ENCODE measurements at places on chromosomes 2 and 18. TPM values are rescaled to one million over a fixed set of nuclear protein-coding genes. Genes with fewer than 3 reads are reported as not detected.

The AKAIN1 gene
- not detected for total RNA-seq

The MARCHF4 gene
- total RNA-seq, result 0.08 TPM

The STPG4 gene
- not detected for total RNA-seq

The PROKR1 gene
- not detected for total RNA-seq

The SMIM21 gene
- total RNA-seq, result not detected

The UGT1A5 gene
- total RNA-seq, result not detected

The COL3A1 gene
- 98.5 TPM for total RNA-seq

DNA sequence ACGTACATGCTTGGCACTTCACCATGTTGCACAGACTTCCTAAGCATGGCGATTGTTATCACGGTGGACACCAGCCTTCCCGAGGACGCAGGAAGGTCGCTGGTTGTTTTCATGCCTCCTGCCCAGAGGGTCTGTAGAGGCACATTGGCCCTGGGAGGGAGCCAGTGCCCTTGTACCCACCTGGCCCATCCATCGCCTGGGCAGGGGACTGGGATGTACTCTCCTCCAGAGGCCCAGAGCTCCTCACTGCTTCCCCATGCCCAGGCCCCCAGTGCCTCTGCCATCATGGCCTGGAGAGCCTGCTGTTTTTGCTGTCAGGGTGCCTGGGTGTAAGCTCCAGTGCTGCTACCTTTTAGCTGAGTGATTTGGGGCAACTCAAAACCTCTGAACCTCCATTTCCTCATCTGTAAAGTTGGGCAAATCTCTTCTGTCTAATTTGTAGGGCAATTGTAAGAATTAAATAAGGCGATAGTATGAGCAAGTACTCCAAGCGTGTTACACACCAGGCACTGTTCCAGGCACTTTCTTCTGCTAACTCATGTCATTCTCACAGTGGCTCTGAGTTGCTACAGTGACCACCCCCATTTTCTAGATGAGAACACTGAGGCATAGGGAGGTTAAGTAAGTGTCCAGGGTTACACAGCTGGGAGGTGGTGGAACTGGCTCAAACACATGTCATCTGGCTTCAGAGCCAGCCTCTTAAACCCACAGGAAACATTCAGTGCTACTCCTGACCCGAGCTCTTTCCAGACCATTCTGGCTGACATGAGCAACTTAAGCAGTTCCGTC, 45.3 kb downstream of the GREB1 start:
- no peaks in the 10 kb centered on the region for H3K36me3 ChIP-seq
- H3K27ac ChIP-seq, result no peak overlapping the region
- H3K4me3 ChIP-seq, result no peak overlapping the region
- peaks cover 11% of the 10 kb centered on the region for H3K4me1 ChIP-seq
- no peaks in the 10 kb centered on the region for H3K27me3 ChIP-seq

- no peaks in the 10 kb centered on the region for H3K27me3 ChIP-seq
- DNase-seq, result no peak
- H3K27ac ChIP-seq, result no peak overlapping the region
- H3K4me1 ChIP-seq, result peaks cover 4% of the 10 kb centered on the region
Measured at GRCh38 chr2:98434492-98434891, 10.2 kb upstream of the INPP4A start.

GRCh38 chr18:37124516-37124915, 295.6 kb downstream of the KIAA1328 start:
- H3K27me3 ChIP-seq, result no peaks in the 10 kb centered on the region
- no peak for DNase-seq
- no peaks in the 10 kb centered on the region for H3K36me3 ChIP-seq
- no peak overlapping the region for H3K27ac ChIP-seq

DNA sequence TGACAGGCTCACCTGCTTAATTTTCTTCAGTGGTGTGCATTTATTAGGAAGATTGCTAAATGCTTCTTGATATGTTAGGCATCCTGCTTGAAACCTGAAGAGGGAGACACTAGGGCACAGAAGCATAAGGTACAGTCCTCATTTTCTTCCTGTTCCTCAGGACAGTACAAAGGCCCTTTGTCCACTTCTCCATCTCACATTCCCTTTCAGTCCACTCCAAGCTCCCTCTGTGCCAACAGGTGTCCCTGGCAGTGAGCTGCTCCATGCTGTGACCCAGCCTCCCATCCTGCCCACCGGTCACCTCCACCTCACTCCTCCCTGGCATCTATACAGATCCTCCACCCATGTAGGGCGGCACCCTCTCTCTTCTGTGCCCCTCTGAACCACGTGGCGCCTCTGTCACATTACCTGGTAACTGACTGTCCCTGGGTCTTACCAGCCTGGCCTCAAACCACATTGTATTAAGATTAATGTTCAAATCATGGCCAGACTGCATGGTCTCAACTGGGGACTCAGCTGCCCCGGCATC, 162.8 kb downstream of the VAPA start:
- H3K27me3 ChIP-seq, result no peaks in the 10 kb centered on the region
- no peak overlapping the region for H3K27ac ChIP-seq
- H3K4me1 ChIP-seq, result peaks cover 4% of the 10 kb centered on the region
- no peak for DNase-seq

- H3K4me3 ChIP-seq, result no peak overlapping the region
- no peak overlapping the region for H3K27ac ChIP-seq
- H3K4me1 ChIP-seq, result no peaks in the 10 kb centered on the region
- no peak for DNase-seq
- H3K36me3 ChIP-seq, result peaks cover 48% of the 10 kb centered on the region
- H3K27me3 ChIP-seq, result no peaks in the 10 kb centered on the region
Measured at GRCh38 chr2:31901900-31902299, 108.9 kb downstream of the MEMO1 start.

GRCh38 chr2:39851651-39852110, 72.6 kb upstream of the THUMPD2 start:
- no peaks in the 10 kb centered on the region for H3K36me3 ChIP-seq
- no peak overlapping the region for H3K4me3 ChIP-seq
- peaks cover 9% of the 10 kb centered on the region for H3K4me1 ChIP-seq
- H3K27me3 ChIP-seq, result no peaks in the 10 kb centered on the region
- no peak for DNase-seq

GRCh38 chr2:8438476-8438875, 243.4 kb upstream of the ID2 start:
- H3K4me3 ChIP-seq, result no peak overlapping the region
- H3K27me3 ChIP-seq, result no peaks in the 10 kb centered on the region
- H3K4me1 ChIP-seq, result peaks cover 28% of the 10 kb centered on the region
- no peak for DNase-seq
- H3K27ac ChIP-seq, result peak overlapping the region; percentile 62

DNA sequence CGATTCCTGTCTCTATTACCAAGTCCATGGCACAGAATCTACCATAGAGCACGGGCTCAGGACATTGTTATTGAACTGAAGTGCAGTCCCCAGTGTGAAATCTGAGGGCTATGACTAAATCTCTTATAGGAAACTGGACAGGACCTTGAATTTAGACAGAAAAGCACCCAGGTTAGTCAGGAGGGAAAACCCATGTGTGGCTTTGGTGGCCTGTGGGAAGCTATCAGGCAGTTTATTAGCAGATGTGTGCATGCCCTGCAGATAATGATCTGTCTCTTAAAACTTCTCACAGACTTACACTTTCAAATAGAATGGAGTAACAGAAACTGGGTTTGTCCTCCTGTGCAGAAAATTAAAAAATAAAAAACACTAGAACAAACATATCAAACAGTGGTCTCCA, 610.0 kb upstream of the RAB6C start:
- no peak overlapping the region for H3K4me3 ChIP-seq
- H3K27me3 ChIP-seq, result peaks cover 9% of the 10 kb centered on the region
- H3K27ac ChIP-seq, result no peak overlapping the region
- DNase-seq, result no peak

DNA sequence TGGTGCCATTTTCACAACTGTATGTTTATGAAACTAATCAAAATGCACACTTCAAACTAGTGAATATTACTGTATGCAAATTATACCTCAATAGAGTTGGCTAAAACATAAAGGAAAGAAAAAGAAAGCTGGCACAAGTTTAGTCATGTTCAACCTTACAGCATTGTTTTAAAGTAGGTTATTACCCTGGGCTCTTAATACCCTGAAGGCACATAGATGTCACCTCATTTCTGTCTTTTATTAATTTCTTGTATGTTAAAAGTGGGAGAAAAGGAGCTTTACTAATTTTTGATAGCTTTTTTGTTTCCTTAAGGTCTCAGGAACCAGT, 32.7 kb downstream of the TMEM131 start:
- H3K36me3 ChIP-seq, result no peaks in the 10 kb centered on the region
- H3K4me1 ChIP-seq, result peaks cover 67% of the 10 kb centered on the region
- no peaks in the 10 kb centered on the region for H3K27me3 ChIP-seq
- H3K4me3 ChIP-seq, result no peak overlapping the region
- no peak overlapping the region for H3K27ac ChIP-seq
- DNase-seq, result no peak

GRCh38 chr2:191979221-191979730, 132.4 kb upstream of the CAVIN2 start:
- no peak overlapping the region for H3K4me3 ChIP-seq
- no peak for DNase-seq
- no peaks in the 10 kb centered on the region for H3K36me3 ChIP-seq
- H3K27ac ChIP-seq, result no peak overlapping the region

- no peak overlapping the region for H3K4me3 ChIP-seq
- H3K27me3 ChIP-seq, result no peaks in the 10 kb centered on the region
- no peaks in the 10 kb centered on the region for H3K36me3 ChIP-seq
- no peak for DNase-seq
- no peak overlapping the region for H3K27ac ChIP-seq
Measured at GRCh38 chr18:56910967-56911366, 235.9 kb upstream of the BOD1L2 start.

DNA sequence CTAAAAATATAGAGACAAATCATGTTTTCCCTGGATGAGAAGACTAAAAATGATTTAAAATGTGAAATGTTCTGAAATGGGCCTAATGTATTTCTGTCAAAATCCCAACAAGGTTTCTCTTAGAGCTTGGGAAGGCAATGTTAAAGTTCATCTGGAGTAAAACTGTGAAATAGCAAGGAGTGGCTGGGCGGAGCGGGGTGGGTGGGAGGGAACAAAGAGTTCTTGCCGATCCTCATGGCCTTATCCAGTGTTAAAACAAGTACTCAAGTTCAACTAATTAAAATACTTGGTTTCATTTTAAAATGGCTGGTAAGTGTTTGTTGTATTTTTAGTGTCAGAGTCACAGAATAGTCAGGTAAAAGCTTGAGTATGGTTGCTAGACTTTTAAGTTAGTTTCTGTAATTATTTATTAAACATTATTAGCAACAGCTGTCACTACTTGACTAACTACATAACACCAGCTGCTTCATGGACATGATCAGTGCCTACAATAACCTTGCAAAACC, 87.3 kb downstream of the RTN4 start:
- peaks cover 25% of the 10 kb centered on the region for H3K4me1 ChIP-seq
- H3K27ac ChIP-seq, result no peak overlapping the region
- H3K36me3 ChIP-seq, result no peaks in the 10 kb centered on the region
- DNase-seq, result no peak
- peaks cover 100% of the 10 kb centered on the region for H3K27me3 ChIP-seq
- no peak overlapping the region for H3K4me3 ChIP-seq

- no peaks in the 10 kb centered on the region for H3K36me3 ChIP-seq
- peak overlapping the region; percentile 43 for H3K27ac ChIP-seq
- H3K4me3 ChIP-seq, result no peak overlapping the region
- H3K27me3 ChIP-seq, result no peaks in the 10 kb centered on the region
- H3K4me1 ChIP-seq, result peaks cover 24% of the 10 kb centered on the region
Measured at GRCh38 chr2:237213315-237214022, 127.8 kb downstream of the COPS8 start.

All from left ventricle myocardium inferior (tissue), 1 donor.